ENCODE measurements at places on chromosomes 13 and 19. TPM values are rescaled to one million over a fixed set of nuclear protein-coding genes. Genes with fewer than 3 reads are reported as not detected.
A peak's percentile ranks its signal among the peaks of the same experiment; 100 is the strongest.

- DNase-seq = no peak
- no peaks in the 10 kb centered on the region for H3K36me3 ChIP-seq
- no peak overlapping the region for H3K4me3 ChIP-seq
- peaks cover 3% of the 10 kb centered on the region for H3K4me1 ChIP-seq
- H3K27me3 ChIP-seq = peaks cover 5% of the 10 kb centered on the region
These were observed 26.9 kb upstream of the TUBGCP3 start for GRCh38 chr13:112614835-112615234.

DNA sequence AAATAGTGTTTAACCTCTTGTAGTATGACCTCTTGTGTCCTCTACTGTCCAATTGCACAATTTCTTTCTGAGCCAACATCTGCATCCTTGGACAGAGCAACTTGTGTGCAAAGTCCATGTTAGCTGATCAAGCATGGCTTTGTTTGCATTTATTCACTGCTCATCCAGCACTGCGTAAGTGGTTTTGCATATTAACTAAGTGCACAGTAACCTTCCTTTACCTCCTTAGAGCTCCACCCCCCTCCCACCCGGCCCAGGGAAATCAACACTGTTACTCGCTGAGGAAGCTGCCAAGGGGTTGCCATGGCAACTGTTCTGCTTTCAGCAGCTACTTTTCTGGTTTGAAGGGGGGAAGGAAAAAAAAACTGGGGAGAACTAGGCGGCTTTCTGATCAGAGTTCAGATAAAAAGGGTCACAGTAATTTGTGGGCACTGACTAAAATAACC is 153.5 kb upstream of the KLF12 start:
- peaks cover 14% of the 10 kb centered on the region for H3K4me1 ChIP-seq
- H3K27ac ChIP-seq = peak overlapping the region; percentile 92
- DNase-seq = peak; percentile 53
- H3K27me3 ChIP-seq = peaks cover 5% of the 10 kb centered on the region

DNA sequence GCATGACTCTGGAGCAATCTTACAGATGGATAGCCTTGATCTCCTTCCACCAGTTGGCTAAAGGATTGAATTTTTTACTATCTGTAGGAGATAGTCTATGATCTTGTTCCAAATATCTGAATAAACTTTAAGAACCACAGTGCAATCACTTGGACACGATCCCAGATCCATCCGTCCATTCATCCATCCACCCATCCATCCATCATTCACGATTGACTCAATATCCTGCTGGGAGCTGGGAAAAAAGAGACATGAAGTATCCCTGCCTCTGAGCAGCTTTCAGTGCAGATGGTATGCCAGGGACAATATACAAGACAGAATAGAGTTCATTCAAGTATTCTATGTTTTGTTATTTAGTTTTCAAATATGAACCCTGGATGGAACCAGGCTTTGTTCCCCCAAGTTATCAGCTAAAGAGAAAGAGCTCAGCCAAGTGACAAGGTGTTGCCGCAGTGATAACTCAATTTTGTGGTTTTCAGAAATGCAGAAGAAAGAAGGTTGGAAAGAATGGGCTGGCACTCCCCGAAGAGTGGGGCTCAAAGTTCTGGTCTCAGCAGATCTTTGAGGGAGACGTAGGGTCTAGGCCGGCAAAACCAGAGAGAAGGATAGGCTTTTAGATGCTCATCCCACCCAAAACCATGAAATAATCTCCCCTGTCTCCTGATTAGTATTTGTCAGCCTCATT is 66.3 kb downstream of the IRS2 start:
- no peak overlapping the region for H3K27ac ChIP-seq
- H3K4me3 ChIP-seq = no peak overlapping the region
- peaks cover 3% of the 10 kb centered on the region for H3K4me1 ChIP-seq
- H3K36me3 ChIP-seq = no peaks in the 10 kb centered on the region
- no peak for DNase-seq
- peaks cover 7% of the 10 kb centered on the region for H3K27me3 ChIP-seq

- no peaks in the 10 kb centered on the region for H3K4me1 ChIP-seq
- no peak for DNase-seq
- H3K4me3 ChIP-seq = no peak overlapping the region
- peaks cover 3% of the 10 kb centered on the region for H3K36me3 ChIP-seq
- H3K27ac ChIP-seq = no peak overlapping the region
These were observed 53.6 kb upstream of the TPM4 start for GRCh38 chr19:16022681-16023080.

DNA sequence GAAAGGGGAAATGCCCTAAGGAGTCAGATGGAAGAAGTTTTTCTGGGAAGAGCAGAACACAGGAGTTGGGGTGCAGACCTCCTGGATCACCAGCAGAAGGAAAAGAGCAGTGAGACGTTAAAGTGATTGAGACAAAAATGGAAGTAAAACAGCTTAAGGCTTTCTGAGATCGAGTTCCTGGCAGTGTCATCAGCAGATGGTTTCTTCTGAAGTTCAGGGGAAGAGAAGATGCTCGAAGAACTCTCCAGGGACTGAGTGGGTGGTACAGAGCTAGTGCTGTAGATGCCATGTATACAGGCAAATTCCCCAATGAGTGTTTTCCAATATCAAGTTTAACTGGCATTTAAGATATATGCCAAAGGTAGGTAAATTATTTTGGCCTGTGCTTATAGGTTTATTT is 272.2 kb upstream of the KLF12 start:
- H3K36me3 ChIP-seq = no peaks in the 10 kb centered on the region
- H3K4me3 ChIP-seq = no peak overlapping the region
- H3K27me3 ChIP-seq = no peaks in the 10 kb centered on the region
- H3K27ac ChIP-seq = no peak overlapping the region
- no peaks in the 10 kb centered on the region for H3K4me1 ChIP-seq
- DNase-seq = no peak

GRCh38 chr19:39501340-39501739 is 2.6 kb downstream of the DLL3 start:
- peaks cover 33% of the 10 kb centered on the region for H3K36me3 ChIP-seq
- peaks cover 15% of the 10 kb centered on the region for H3K4me1 ChIP-seq
- no peak overlapping the region for H3K4me3 ChIP-seq

CELF5 gene
- 0.38 TPM for total RNA-seq

ZNF525 gene
- 8.6 TPM for total RNA-seq

APC2 gene
- 1.9 TPM for total RNA-seq

ZNF546 gene
- total RNA-seq = 4.0 TPM

All from endothelial cell (in vitro differentiated cells).